ENCODE measurements at places on chromosomes 5 and 9. TPM values are rescaled to one million over a fixed set of nuclear protein-coding genes. Genes with fewer than 3 reads are reported as not detected.

CFAP157 gene
- total RNA-seq = not detected

PCA3 gene
- total RNA-seq = not detected

TGFBI gene
- total RNA-seq = not detected

IFNA13 gene
- total RNA-seq = not detected

NEURL1B gene
- total RNA-seq = 0.16 TPM

C9orf50 gene
- total RNA-seq = not detected

RELL2 gene
- 24.3 TPM for total RNA-seq

LOX gene
- total RNA-seq = not detected

MEIKIN gene
- not detected for total RNA-seq

CTNND2 gene
- total RNA-seq = not detected

SLC1A1 gene
- 0.23 TPM for total RNA-seq

HDHD3 gene
- total RNA-seq = 16.5 TPM

Measured in activated CD4-positive, alpha-beta T cell treated with anti-CD3 and anti-CD28 coated beads for 36 hours (primary cell).